Endodermal cell (in vitro differentiated cells): ENCODE measurements at places on chromosomes 12 and 14. TPM values are rescaled to one million over a fixed set of nuclear protein-coding genes. Genes with fewer than 3 reads are reported as not detected.

DNA sequence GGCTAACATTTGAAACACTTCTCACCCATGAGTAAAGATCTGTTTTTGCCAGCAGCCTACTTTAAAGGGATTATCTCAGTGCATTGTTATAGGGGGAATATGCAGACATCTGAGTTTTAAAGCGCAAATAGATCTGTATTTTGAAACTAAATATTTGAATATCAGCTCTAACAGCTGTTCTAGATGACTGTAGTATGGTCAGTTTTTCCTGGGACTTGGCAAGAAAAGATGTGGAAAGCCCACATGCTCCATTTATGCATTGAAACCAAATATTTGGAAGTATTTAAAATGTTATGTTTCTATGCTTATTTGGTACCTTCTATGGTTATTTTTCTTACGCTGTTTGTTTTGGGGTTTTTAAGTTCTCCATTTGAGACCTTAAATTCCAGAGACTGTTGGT is 41.7 kb downstream of the RIC8B start:
- DNase-seq, result no peak

LRTM2 gene
- 0.40 TPM in 1 of 2 replicates, not detected in the other for total RNA-seq

TAS2R30 gene
- 1.8 to 3.0 TPM (median 2.1 TPM) in 3 replicates for total RNA-seq

DNA sequence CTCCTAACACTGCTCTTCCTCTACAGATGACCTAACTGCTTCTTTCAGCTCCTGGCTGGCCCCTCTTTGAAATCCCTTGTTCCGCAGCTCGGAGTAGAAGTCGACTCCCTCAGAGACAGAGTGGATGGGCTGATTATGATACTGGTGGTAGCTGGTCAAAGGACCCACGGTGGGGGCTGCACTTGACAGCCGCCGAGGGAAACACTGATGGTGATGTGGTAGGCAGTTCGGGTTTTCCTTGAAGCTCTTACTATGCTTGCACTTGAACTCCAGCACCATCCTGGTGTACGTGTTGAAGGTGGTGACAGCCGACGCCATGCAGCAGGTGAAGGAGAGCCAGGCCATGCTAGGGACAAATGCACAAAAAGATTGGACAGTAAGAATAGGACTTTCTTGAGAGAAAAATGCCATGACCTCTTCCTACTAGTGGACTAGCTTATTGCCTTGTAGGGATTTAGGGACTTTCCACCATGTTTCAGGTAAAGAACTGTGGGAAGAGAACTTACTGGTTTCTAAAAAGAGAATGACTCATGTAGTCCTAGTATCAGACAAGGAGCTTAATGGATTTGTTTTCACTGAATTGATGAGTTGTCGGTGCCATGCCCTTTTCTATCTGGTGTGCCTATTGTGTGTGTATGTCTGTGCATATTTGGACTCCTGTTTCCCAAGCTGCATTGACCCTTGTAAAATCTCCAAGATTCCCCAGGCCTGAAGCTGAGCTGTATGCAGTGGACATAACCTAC is 18.4 kb downstream of the GSG1 start:
- DNase-seq, result no peak

DNA sequence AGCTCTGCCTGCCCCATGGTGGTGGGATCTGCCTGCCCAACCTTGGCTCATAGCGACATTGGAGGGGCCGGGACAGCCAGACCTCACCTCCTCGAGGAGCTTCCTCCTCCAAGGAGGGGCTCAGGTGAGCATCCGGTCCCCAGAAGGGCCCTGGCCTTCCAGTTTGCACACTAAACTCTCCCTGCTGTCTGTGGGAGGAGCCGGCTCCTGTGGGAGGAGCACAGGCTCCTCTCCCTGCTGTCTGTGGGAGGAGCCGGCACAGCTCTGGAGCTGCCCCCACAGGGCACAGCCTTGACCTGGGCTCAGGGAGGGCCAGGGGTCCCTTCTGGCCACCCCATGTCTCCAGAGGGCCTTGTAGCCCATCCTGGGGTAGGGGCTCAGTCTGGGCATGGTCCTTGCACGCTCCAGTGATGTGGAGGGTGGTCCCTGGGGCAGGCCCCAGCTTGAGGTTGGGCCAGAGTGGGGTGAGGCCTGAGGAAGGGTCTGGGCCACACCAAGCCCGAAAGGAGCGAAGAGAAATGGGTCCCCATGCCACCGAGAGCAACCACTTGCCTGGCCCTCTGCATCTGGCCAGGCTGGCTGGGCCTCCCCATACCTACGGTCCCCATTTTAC is 147.5 kb upstream of the C14orf180 start:
- peak; percentile 58 for DNase-seq

DNA sequence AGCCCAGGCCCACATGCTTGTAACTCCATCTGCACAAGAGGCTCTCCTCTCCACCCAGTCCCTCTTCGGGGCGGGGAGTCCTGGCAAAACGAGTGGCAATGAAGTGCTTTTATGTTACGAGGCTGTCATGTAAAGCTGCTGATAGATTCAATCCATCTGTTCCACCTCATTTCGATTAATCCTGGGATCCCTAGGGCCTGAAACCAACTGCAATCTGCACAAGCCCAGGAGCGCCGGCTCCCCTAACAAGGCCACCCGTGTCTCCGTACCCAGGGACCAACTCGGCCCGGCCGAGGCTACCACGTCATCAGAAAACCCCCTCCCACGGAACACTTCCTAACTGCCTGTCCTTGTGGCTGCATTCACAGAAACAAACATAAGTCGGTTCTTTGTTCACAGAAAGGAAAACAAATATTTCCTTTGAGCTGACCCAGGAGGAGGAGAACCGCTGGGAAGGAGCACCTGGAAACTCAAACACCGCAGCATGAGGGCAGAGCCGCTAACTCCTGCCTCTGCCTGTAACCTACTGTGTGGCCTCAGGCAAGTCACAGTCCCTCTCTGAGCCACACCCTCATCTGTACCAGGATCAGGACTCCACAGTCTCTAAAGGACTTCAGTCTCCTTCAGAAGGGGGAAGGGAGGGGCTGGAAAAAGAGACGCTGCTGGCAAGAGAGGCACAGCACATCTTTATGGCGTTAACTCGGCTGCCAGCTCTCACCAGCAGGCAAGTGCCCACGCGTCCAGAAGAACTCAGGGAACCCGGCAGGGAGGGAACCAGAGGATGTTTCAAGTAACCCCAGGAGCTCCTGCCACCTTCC is 47.8 kb downstream of the CCDC88C start:
- DNase-seq, result no peak

DNA sequence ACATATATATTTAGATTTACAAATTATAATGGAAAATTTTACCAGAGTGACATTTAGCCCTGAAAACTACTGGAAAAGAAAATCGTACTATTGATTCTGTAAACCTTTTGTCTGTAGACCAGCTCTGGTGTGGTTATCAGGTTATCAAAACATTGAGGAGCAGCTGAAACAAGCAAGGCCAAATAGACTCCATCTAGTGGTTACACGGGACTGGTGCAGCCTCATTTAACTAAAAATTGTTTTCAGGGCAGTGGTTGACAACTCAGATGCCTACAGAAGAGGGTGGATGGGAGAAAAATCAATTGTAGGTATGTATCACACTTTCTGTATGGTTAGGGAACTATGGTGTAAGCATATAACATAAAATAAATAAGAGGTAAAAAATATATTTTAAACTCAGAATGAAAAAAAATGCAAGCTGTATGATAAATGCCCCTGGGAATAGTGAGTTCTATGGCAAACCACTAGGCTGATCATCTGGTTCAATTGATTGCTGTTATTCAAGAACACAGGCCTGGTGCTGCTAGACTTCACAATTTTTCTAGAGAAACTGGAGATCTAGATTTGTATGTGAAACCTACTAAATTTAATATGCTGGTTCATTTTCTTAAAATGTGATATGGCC is 51.2 kb downstream of the ACSS3 start:
- peak; percentile 80 for DNase-seq

- peak; percentile 95 for DNase-seq
Measured at GRCh38 chr12:116434155-116435011, 124.8 kb upstream of the MAP1LC3B2 start.

GRCh38 chr14:71960494-71961353 is 28.5 kb downstream of the RGS6 start:
- DNase-seq, result no peak

UBC gene
- total RNA-seq, result 625 to 816 TPM (median 631 TPM) in 3 replicates

HOXC9 gene
- total RNA-seq, result not detected in 3 replicates

DNA sequence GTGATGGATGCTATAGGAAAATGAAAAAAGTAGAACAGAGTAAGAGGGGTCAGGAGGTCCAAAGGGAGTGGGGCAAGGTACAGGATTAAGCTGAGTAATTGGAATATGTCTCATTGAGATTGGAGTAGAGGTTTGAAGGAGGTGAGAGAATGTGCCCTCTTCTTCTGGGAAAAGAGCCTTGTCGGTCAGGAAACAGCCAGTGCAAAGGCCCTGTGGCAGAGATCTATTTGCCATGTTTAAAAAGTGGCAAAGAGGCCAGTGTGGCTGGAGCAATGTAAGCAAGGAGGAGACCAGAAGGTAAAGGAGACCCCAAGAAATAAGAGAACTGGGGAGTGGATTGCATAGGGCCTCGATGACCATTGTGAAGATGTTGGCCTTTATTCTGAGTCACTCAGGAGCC is 706.5 kb downstream of the MED13L start:
- DNase-seq, result no peak

DNA sequence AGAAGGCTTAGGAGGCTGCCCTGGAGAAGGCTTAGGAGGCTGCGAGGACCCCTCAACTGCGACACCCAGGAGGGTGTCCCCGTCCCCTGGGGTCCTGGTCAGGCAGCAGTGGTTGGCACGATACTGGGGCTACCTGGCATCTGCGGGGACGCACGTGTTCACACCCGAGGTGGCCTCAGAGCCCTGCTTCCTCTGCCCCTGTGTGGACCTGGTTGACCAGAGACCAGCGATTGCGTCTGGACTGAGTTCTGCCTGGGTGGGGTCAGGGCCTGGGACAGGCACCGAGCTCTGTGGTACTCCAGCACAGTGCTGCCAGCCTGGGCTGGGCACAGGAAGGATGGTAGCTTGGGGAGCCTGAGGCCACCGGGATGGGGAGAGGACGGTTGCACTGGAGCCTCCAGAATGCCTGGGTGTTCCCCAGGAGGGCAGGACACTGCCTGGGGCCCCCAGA is 735 bp downstream of the ASPG start:
- DNase-seq, result peak; percentile 63

GRCh38 chr12:2652401-2653081 is 142.2 kb upstream of the FKBP4 start:
- DNase-seq, result peak; percentile 88

DNA sequence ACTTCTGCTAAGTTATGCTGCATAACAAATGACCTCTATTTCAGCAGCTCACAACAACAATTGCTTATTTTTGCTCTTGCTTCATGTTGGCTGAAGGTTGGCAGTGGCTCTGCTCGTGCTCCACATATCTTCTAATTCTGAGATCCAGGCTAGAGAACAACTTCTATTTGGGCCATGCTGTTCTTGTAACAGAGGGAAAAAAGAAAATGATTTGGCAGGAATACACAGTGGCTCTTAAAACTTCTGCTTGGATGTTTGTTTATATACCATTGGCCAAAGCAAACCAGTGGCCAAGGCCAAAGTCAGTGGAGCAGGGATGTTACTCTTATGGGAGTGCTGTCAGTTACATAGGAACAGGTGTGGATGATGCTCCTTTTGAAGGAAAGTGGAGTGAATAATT is 32.1 kb downstream of the GPHN start:
- DNase-seq, result no peak

TNFAIP2 gene
- total RNA-seq, result 12.1 to 19.1 TPM (median 16.8 TPM) in 3 replicates

GRCh38 chr12:131487388-131488124 is 223.3 kb upstream of the SFSWAP start:
- no peak for DNase-seq

PCNX4 gene
- total RNA-seq, result 46.3 and 61.1 TPM in 2 replicates

- DNase-seq, result peak; percentile 55
Measured at GRCh38 chr14:77338302-77338701, 17.5 kb downstream of the GSTZ1 start.

DNA sequence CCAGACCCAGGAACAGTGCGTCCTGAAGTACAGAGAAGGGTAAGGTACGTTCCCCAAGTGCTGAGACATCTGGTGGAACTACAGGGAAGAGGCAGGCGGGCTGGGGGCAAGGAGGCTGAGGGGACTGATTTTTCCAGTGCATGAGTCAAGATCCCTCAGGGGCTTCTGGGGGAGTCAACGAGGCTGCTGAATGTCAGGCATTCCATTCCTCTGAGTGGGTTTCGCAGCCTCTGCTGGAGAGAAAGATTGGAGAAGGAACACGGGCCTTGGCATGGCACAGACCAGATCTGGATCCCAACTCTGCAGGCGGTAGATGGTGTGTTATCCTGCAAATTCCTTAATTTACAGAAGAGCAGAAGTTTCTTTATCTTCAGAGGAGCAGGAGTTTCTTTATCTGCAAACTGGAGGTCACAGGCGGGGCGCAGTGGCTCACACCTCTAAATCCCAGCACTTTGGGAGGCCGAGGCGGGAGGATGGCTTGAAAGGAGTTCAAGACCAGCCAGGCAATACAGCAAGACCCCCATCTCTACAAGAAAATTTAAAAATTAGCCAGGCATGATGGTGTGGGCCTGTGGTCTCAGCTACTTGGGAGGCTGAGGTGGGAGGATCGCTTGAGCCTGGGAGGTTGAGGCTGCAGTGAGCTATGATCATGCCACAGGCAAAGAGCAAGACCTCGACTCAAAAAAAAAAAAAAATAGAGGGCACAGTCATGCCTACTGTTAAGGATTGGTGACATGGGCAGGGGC is 132.6 kb upstream of the MAP1LC3B2 start:
- DNase-seq, result peak; percentile 99

KITLG gene
- total RNA-seq, result 10.6 and 14.3 TPM in 2 replicates

DNA sequence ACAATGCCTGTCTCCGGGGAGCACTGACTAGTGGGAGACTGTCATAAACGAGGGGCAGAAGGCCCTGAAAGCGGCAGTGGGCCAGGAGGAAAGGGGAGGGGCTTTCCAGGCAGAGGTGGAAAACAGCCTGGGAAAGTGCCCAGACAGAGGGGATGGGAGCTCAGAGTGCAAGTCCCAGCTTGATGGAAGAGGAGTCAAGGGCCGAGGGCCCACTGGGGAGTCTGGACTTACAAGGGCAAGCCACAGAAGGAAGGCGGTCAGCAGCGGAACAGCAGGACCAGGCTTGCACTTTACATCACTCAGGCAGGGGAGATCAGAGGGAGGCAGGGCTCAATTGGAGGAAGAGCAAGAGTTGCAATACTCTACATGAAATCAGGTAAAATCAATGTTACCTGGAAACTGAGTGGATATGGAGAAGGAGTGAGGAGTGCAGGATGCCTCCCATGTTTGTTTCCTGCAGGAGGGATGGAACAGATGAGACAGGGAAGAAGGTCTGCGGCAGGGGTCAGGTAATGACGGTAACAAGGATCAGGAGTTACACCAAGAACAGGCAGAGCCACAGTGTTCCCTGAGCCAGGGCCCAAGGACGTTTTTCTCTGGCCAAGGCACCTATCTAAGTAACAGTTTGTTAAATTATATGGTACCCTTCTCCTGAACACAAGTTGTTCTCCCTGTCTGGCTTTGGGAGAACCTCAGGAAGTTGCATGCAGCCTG is 23.8 kb downstream of the PXN start:
- no peak for DNase-seq

GRCh38 chr12:24950231-24950834 is 1.4 kb upstream of the BCAT1 start:
- DNase-seq, result no peak

GRCh38 chr12:19382563-19382962 is 56.7 kb upstream of the AEBP2 start:
- DNase-seq, result no peak

GRCh38 chr12:76921100-76921471 is 42.3 kb upstream of the CSRP2 start:
- DNase-seq, result no peak

GRCh38 chr12:20946732-20947131 is 136.2 kb downstream of the SLCO1B3 start:
- DNase-seq, result peak; percentile 83

GRCh38 chr12:132208153-132208823 is 64.0 kb downstream of the NOC4L start:
- DNase-seq, result no peak

GRCh38 chr12:130212384-130212989 is 50.2 kb downstream of the FZD10 start:
- DNase-seq, result peak; percentile 25

GLS2 gene
- total RNA-seq, result 0.95 to 1.5 TPM (median 1.5 TPM) in 3 replicates
